ENCODE measurements at places on chromosomes 2 and 18.

DNA sequence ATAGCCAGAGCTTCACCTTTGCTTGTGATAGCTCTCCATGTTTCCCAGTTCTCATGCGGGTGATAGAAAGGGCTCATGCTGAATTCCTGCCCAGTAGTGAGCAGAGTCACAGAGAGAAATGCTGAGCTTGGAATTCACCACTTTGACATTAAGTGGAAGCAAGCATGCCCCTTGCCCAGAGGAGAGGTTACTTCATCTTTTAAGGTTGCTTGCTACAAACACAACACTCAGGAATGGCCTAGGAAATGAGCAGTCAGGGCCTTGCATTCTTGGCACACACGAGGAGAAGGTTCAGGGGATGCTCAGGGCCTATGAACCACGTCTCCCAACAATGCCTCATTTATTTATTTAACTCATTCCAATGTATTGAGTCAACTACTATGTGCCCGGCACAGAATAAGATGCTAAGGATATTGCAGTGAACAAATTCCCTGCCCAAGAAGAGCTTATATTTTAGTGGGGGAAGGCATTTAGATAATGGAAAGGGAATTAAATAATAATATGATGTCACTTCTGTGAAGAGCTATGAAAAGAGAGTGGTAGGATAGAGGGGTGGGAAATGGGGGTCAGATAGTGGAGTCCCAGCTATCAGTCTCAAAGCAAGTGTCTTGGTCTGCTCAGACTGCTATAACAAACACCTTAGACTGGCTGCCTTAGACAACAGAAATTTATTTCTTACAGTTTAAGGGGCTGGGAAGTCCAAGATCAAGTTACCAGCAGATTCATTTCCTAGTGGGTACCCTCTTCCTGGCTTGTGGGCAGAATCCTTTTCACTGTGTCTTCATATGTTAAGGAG is 42.1 kb downstream of the DDX18 start:
- DNase-seq: peak; percentile 93

DNA sequence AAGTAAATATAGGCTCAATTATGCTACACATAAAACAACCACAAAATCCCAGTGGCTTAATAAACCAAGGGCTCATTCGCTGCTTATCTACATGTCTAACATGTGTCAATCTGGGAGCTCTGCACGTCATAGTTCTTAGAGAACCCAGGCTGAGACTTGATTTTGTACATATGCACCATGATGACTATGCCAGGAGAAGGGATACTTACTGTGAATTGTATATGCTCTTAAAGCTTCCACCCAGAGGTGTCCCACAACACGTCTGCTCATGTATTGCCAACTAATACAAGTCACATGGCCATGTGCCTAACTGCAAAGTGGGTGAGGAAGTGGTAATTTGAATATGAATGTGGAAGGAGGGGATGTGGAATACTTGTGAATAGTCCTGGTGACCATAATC is 262.1 kb downstream of the CPS1 start:
- no peak for DNase-seq

DNA sequence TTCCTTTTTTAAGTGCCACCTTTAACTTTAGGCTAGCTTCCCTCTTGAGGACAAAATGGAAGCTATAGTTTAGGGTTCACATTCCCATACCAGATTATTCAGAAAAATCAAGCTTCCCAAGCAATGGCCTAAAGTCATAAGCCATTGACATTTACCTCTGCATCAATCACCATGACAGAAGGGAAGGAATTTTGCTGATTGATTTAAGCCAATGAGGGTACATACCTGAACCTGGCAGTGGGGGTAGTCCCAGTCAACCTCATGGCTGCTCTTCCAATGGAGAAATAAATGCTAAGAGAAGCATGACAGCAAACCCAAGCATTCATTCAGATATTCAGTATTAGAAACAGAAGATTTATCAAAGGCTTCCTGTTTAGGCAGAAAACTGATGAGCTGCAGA is 128.4 kb upstream of the CREB1 start:
- no peak for DNase-seq

DNA sequence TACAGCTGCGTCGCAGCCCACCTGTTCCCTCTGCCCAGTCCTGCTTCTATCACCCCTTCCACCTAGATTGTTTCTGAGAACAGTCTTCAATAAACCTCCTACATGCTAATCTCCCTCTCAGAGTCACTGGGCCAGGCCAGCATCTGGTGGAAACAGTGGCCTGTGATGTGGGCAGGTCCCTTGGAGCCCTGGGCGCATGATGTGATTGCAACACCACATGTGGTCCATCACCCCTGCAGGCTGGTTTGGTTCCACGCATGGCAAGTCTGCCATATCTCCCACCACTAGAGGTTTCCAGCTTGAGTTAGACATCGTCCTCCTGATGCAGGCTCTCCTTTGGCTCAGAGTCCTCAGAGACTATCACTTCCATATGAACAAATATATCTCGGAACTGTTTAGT is 83.5 kb downstream of the PRKCE start:
- DNase-seq: no peak

DNA sequence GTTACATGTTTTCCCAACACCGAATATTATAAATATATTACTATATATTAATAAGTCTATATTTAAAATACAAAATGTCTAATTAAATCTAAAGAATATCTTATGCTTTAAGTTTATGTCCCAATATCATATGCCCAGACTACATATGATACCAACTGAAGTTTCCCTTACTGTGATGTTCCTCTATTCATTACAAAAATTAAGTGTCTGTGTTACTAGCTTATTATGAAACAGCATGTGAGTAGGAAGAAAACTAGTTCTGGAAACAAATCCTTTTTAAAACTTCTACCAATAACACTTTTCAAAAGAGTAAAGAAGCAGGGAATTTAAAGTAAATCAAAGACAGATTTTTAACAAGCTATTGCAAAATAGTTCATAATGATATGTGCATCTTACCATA is 17.8 kb downstream of the HNRNPLL start:
- no peak for DNase-seq

DNA sequence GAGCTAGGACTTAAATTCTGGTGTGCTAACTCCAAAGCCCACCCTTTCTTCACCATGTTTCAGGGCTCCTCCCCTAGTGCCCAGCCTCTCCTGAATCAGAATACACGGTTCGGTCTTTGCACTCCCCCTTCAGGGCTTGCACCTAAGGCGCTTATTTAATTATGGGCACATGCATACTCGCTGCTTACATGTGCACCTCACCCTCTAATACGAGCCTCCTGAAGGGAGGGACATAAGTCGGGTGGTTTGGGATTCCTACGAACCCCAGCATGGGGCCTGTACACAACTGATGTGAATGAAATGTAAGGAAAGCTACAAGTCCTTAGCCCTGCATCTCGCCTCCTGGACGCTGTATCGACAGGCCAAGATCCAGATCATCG is 435 bp downstream of the IFT172 start:
- peak; percentile 22 for DNase-seq

GRCh38 chr18:79846936-79847557 is 49.3 kb downstream of the KCNG2 start:
- DNase-seq: no peak

- DNase-seq: peak; percentile 86
Observed at GRCh38 chr2:36530178-36530982, 67.6 kb downstream of the FEZ2 start.

GRCh38 chr2:109054865-109055264 is 65.8 kb upstream of the EDAR start:
- no peak for DNase-seq

DNA sequence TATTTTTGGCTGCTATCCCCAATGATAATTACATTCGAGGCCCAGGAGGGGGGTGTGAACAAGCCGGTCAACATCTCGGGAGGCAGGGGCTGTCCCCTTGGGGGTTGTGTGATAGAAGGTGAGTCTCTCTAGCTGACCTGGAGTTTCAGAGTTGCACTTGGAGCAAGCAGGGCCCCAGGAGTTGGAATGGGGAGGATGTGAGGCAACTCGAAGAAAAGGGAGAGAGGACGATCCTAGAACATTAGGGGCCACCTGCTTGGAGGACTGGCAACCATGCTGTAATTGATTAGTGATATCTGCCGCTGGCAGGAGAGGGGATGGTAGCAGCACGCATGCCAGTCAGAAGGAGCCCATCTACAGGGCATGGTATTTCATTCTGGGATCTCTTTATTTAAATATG is 122.6 kb downstream of the CTIF start:
- no peak for DNase-seq

DNA sequence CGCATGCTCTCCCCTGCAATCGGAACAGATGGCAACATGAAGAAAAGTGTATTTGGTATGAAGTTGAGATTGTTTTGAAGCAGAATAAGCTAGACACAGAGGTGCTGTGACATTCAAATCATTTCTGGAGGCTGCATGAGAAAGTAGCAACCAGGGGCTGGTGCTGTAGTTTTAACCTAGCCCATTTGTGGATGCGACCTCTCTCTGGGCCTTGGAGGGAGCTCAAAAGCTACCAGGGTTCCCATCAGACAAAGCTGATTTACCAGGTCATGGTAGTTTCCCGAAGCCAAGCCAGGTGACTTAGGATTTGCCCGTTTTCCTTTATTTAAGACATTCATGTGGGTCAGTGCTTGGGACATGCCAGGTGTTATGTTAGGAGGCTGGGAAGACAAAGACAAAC is 77.5 kb downstream of the CIB4 start:
- DNase-seq: no peak

DNA sequence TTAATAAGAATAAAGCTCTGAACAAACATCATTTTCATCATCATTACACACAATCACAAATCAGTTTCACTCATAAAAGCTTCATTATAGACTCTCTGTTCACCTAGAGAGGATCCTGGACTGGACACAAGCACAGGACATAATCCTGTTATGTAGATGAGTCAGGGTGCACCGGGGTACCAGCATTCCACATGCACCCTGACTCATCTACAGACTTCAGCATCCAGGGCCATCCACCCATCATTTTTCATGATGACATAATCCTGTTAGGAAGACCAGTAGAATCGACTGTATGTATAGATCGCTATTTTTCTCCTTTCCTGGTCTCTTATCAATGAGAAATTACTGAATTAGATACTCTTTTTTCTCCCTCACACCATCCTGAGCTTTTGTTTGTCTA is 73.7 kb upstream of the PIK3C3 start:
- DNase-seq: peak; percentile 68

- peak; percentile 69 for DNase-seq
Observed at GRCh38 chr2:66443979-66444861, 9.3 kb downstream of the MEIS1 start.

DNA sequence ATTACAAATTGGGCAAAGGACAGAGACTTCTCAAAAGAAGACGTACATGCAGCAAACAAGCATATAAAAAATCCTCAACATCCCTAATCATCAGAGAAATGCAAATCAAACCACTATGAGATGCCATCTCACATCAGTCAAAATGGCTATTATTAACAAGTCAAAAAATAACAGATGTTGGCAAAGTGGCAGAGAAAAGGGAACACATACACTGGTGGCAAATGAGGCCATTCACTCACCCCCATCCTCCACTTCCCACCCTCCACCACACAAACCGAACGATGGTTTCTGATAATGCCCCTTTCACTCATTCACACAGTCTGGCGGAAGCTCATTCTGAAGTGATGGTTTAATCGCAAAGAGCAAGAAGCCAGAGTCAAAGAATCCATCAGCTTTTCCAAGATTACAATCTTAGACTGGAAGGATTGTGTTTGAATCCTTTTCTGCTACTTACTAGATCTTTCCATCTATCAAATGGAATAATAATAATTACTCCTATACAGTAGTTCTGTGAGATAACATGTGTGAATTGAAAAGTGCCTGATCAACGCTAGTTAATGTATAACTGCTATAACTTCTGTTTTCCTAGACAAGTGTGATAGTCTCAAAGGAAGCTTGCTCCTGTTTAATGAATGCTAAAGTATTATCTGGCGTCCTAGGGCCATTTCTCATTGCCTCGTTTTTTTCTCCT is 16.9 kb upstream of the CD28 start:
- DNase-seq: no peak

DNA sequence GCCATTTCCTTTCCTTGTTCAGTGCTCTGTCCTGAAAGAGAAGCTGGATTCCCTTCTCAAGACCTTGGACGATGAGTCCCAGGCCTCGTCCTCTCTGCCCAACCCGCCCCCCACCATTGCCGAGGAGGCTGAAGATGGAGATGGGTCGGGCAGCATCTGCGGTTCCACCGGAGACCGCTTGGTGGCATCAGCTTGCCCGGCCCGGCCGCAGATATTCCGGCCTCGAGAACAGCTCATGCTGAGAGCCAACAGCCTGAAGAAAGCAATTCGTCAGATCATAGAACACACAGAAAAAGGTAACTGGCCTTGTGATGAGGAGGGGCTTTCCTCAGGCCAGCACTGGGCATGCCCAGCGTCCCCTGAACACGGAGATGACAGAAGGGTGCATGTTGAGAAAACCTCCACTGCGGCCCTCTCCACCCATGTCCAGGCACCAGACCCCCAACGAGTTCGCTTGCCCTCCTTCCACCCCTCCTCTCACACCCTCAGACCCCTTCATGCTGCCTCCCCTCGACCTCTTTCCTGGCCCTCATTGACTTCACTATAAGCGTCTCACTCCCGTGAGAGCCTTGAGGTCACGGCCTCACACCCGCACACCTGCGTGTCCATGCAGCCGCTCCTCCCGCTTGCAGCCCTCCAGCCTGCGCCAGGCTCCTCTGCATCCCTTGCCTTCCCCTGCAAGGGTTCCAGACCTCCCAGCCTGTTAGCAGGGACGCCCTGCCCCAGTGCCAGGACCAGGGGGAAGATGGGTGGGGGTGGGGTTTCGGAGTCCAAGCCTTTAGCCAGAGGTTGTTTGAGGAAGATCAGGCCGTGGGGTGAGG is 95.0 kb downstream of the DGKD start:
- peak; percentile 47 for DNase-seq

DNA sequence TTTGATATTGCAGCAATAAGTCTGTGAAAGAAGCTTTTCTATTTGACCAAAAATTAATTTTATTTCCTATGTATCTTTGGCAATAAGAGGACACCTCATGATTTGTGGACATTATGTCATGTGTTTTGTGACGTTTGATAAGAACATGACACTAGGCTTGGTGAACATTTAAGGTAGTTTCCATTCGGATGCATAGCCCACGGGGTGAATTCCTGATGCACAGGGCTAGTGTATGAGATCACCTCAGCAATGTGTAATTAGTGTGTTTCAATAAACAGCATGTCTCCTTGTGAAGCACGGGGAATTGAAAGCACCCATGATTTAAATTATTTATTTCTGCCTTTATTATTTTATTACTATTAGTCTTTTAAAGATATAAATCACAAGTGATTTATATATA is 146.1 kb upstream of the LINC00305 start:
- DNase-seq: no peak

DNA sequence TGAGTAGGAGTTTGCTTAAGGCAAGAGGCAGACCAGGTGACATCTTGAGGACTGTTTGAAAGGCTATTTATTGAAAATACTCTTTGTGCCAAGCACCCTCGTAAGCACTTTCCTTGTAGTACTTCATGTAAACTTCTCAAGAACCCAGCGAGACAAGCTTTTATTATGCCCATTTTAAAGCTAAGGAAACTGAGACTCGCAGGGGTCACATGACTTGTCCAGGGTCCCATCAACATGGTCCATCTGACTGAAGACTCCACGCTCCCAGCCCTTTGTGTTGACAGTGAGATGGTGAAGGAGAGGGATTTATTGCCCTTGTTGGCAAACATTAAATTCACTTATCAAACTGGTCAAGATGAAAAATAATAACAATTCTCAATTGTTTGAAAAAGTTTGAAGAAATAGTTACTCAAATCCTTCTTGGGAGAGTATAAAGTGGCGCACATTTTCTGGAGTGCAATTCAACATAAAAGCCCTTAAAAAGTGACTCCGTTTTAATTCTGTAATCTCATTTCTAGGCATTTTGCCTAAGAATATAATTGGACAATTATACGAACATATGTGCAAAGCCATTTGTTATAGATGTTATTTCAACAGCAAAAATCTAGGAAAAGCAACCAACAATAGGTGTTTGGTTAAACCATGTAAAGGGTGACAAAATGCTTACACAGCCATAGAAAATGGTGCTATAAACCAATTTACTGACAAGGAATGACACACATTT is 270.5 kb upstream of the NCKAP5 start:
- no peak for DNase-seq

Data from fibroblast of skin of abdomen (primary cell).